Activated CD4-positive, alpha-beta T cell treated with anti-CD3 and anti-CD28 coated beads, Interleukin-2, Interleukin-4, amounts not matched to agents 100 ng/mL and 50 ng/mL, durations not matched to agents 16 hours and 8 hours (primary cell): ENCODE measurements at places on chromosomes 4 and X.

GRCh38 chr4:43223820-43224219, 331.3 kb downstream of the GRXCR1 start:
- no peak for DNase-seq

DNA sequence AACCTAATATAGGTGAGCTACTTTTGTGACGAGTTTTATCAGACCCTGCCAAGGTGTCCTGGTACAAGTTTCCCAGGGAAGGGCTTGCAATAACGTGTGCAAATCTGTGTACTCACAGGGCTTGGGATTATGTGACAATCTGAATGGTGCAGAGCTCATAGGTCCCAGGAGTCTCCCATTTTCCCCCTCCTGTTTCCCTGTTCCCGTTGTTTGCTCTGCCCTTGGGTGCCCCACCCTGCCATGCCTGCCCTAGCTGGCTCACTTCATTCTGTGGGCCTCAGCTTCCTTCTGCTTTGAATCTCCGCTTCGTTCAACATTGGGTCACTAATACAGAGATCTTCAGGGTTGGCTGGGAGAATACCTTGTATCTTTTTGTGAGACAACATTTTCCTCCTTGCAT, 90.3 kb upstream of the HPF1 start:
- DNase-seq = no peak

- DNase-seq = peak; percentile 33
Measured at GRCh38 chrX:152904151-152905080, 6.5 kb downstream of the ZNF185 start.

DNA sequence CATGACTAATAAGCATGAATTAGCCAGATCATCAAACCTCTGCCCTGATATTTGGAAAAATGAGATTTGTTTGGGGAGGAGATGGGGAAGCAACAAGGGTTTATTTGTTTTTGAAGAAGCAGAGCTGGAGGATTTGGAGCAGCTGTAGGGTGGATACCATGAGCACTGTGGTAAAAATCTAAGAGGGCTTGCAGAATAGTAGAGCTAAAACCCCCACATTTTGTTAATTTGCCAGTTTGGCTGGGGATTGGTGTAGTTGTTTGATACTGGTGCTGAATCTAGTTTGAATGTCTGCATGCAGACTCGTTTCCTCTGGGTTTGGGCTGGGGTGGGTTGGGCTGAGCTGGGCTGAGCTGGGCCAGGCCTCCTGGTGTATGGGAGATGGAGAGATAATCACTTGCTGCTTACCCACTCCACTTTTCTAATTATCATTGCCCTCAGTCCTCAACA, 43.7 kb downstream of the SMAD1 start:
- no peak for DNase-seq

DNA sequence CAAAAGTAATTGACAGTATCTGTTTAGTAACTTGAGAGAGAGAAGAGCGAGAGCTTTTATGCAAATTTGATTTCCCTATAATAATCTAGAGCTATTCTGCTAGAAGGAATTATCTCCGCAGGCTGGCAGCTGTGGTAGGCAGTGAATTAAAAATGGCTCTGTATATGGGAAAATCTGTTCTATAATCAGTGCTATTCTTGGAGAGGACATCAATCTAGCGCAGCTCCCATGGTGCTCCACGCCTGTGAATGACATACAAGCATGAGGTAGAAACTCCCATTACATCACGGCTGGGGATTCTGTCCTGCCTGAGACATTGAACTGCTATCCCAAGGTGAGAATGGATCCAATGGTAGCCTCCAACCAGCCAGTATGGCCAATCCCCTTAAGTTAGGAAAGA, 179.0 kb downstream of the DHX15 start:
- no peak for DNase-seq

GRCh38 chr4:141046255-141046654, 87.0 kb downstream of the RNF150 start:
- DNase-seq = no peak
